ENCODE measurements at places on chromosomes 5 and 9. TPM values are rescaled to one million over a fixed set of nuclear protein-coding genes. Genes with fewer than 3 reads are reported as not detected.

- no peak for DNase-seq
Observed at GRCh38 chr9:21854594-21854993, 52.2 kb downstream of the MTAP start.

- no peak for DNase-seq
Observed at GRCh38 chr9:4923580-4924544, 61.2 kb upstream of the JAK2 start.

DNA sequence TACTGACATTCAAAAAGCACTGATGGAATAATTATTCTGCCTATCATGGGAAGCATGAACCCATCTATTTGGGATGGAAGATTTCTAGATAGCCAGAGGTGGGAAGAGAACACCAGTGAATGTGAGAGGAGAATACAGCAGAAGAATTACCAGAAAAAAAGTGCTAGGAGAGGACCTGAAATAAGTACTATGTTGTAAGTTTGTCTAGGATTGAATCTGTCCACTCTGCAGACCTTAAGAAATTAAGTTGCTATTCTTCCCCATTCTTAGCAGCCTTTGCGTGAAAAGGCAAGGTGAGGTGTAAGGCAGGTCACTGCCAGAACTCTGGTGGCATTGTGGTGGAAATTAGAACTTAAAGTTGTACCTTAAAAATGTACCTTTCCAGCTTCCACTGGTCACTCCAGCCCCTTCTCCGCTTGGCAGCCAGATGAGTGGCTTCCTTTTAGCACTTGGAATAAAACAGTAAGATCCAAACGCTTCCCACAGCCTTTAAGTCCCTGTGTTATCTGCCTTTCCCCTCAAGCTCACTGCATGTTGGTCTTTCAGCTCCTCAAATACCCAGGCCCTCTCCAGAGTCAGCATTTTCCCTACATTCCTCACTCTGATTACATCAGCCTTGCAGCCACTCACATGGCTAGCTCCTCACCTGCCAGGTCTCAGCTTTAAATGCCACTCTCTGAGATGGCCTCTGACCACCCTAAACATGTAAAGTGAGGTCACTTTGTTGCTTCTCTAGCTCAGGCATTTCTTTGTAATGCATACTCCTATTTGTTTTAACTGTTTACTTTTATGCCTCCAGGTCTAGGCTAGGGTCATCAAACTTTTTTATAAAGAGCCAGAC, 253.0 kb downstream of the EPB41L4A start:
- DNase-seq: no peak

DNA sequence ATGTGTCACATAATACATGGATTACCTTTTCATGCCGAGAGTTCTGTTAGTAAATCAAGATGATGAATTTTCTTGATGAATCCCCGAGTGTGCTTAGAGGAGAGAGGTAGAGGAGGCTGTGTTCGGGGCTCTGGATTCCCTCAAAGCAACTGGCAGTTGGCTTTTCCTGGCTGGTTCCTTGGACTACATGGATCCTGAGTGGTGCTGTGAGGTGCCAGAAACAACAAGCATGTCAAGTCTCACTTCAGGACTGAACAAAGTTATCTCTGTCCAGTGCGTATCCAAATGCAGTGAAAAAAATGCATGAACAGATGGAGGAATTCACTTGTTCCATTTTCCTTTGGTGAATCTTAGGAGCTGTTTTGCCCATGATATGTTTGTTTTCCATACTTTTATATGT, 231.7 kb downstream of the FBXL7 start:
- no peak for DNase-seq

- DNase-seq: no peak
Observed at GRCh38 chr5:115809946-115810345, 6.5 kb downstream of the CDO1 start.

DNA sequence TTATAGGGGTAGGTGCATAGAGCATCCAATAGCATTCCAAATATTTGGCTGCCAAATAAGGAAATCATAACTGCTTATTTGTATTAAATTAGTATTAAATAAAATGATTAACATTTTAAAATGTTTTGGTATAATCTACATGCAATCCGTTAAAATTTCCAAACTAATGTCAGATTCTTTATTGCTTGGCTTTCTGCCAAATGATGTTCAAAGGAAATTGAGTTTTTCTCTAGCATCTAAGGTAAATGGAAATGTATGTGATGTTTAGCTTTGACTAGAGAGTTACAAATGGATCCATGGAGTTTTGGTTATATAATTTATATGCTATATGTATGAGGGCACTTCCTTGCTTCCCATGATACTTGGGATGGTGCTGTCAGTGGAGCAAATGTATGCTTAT, 121.7 kb downstream of the ZCCHC7 start:
- no peak for DNase-seq

DNA sequence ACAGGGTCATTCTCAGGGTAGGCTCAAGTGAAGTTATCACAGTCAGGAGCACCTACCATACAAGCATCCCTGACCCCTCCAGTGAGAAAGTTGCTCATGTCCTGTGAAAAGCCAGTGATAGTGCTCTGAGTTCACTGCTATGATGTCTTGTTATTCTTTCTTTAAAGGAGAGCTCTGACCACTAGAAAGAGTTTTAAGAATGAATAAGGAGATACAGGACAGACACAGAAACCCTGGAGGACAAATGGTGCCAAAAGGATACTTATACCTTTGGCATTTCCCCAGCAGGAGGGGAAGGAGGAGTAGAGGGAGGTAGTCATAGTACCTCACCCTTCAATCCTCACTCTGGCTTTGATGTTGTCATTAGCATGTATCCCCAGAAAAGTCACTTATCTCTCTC, 84.0 kb upstream of the AGXT2 start:
- DNase-seq: no peak

DNA sequence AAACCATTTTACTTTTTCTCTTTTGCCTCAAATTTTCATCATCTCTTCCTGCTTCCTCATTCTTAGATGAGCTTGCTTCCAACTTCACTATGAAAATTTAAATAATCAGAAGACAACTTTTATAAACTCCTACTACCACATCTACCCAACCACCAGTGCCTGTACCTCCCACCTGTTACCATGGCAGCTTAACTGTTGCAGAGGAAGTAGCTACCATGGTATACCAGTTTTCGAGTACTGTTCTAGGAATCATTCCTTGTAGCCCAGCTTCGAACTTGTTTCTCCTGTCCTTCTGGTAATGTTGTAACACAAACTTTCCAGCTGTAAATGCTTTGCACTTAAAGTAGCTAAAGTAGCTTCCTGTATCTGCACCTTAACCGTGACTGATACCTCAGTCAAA, 266.8 kb upstream of the NREP start:
- no peak for DNase-seq

DNA sequence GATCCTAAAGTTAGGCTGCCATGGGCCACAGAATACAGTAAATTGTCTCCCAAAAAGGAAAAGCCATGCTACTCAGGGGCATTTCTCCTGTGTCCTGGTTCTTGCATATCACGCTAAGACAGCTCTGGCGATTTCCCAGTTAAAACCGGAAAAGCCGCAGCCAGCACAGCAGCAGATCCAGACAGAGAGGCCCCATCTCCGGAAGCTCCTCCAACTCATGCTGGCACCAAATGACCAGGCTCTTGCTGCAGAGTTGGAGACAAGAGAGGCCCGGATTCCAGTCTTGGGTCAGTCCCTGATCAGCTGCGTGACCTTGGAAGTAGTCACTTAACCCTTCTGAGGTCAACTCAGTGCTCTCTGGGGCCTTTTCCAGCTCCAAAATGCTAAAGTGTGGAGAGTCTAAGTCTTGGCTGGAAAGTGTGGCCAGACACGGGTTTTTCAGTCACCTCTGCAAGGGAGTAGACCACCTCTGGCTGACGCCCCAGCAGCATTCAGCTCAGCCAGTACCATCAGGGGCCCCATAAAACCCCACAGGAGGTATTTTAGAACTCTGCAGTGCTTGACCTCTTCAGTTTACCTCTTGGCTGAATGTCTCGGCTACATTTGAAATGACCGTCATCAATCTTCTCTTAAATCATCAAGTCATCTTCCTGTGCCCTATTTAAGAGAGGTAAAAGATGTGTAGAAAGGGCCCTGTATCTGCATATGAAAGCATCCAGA, 16.2 kb downstream of the GDNF start:
- no peak for DNase-seq

- DNase-seq: no peak
Observed at GRCh38 chr9:99264070-99264680, 42.1 kb downstream of the SEC61B start.

- peak; percentile 65 for DNase-seq
Observed at GRCh38 chr9:94610181-94610606, 16.6 kb upstream of the FBP2 start.

DNA sequence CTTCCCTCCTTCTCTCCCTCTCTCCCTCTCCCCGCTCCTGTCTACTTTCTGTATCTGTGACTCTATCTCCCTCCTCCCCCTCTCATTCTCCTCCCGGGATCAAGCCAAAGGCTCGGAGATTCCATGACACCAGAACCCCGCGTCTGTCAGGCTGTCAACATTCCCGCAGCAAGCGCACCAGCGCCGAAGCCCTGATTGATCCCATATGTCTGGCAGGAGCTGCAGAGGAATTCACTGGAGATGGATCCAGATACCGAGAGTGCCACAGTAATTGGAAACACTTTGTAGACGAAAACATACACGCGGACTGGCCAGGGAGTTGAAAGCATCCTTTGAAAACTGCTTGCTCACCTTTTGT, 300 bp upstream of the SVEP1 start:
- DNase-seq: peak; percentile 91

GRCh38 chr5:101977729-101978345, 318.2 kb downstream of the SLCO4C1 start:
- peak; percentile 29 for DNase-seq

DNA sequence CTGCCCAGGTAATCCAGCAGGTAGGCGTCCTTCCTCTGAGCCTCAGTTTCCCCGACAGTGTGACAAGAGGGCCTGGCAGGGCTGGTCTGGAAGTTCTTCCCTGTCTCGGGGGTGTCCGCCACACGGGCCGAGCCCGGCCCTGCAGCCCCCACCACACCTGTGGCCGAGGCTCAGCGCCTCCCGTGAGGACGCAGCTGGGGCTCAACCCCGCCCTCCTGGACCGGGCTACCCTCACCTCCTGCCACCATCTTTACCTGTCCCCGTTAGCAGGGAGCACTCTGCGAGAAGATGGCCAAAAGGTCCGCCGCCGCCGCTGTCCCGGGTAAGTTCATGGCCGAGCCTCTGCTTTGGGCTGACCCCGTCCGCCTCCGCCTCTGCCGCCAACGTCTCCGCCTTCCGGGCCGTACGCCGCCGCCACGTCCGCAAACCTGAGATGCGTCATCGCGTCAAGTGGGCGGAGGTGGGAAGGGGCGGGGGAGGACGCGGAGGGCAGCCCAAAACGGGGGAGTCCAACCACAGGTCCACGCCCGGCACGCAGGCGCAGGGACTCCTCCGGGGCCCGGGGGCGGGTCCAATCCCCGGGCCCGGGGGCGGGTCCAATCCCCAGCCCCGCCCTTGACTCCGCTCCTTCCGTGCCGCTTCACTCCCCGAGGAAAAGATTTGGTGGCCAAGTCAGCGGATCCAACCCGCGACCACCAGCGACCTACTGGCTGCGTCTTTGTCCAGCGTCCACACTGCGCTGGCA, at the start of gene LYSMD3:
LYSMD3 (minus strand) TSS at position 391 of the 745 bp plus-strand sequence. CDS start 4,295 bp downstream, outside the sequence.
- DNase-seq: peak; percentile 97

- DNase-seq: peak; percentile 91
Observed at GRCh38 chr5:158522776-158523175, 576.9 kb downstream of the EBF1 start.

DNA sequence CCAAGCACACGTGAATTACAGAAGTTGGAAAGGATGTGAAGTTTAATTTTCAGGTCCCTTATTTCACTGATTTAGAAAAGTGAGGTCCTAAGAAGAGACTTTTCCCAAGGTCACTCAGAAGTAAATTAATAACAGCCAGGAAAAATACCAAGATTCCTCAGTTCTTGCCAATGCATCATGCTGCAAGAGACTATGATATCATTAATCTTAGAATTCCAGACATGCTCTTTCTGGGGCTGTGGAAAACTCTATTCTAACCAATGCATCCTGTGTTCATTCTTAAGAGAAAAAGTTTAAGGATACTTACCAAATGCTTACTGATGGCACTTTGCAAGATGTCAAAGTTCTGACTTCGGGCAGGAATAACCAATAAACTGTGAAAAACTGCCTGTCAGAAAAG, 42.8 kb downstream of the TEX10 start:
- no peak for DNase-seq

- no peak for DNase-seq
Observed at GRCh38 chr5:53237876-53238275, 128.3 kb upstream of the MOCS2 start.

- DNase-seq: peak; percentile 60
Observed at GRCh38 chr9:91131433-91131839, 230.3 kb downstream of the AUH start.

- DNase-seq: peak; percentile 57
Observed at GRCh38 chr5:64505769-64506566, at the start of gene RGS7BP. Gene RGS7BP, plus strand, starts transcription at chr5:64506015. Its CDS starts 610 bp downstream, at chr5:64506625.

- no peak for DNase-seq
Observed at GRCh38 chr9:6566409-6567139, 79.0 kb downstream of the GLDC start.

DNA sequence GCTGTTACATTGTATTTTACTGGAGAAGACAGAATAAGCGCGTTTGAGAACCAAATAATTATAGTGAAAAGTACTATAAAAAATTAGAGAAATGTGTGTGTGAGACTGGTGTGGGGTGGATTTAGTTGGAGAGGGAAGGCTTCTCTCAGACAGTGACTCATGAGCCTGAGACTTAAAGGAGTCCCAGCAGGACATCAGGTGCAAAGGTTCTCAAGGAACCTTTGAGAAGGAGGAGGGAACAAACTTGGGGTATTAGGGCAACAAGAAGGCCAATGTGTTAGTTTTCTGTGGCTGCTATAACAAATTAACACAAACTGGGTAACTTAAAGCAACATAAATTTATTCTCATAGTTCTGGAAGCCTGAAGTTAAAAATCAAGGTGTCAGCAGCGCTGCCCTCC, 4.9 kb downstream of the DDX4 start:
- DNase-seq: no peak

GRCh38 chr5:140358738-140359310, 1.2 kb upstream of the SLC4A9 start:
- DNase-seq: no peak

GRCh38 chr5:135482381-135482933, 30.3 kb upstream of the TIFAB start:
- DNase-seq: no peak

GRCh38 chr9:107929443-107929842, 439.9 kb upstream of the KLF4 start:
- DNase-seq: peak; percentile 26

PRRX2 gene
- total RNA-seq: 9.4 TPM

AGXT2 gene
- total RNA-seq: not detected

STK32A gene
- 5.0 TPM for total RNA-seq

SMARCA2 gene
- 180 TPM for total RNA-seq

RAB3C gene
- total RNA-seq: 0.20 TPM

WHRN gene
- 2.0 TPM for total RNA-seq

ZDHHC12 gene
- 7.5 TPM for total RNA-seq

PCDHGB6 gene
- total RNA-seq: 5.6 TPM

SOX30 gene
- 0.10 TPM for total RNA-seq

IL17B gene
- 5.6 TPM for total RNA-seq

ADAMTS16 gene
- 3.1 TPM for total RNA-seq

PCDHA5 gene
- total RNA-seq: 0.20 TPM

GNA14 gene
- total RNA-seq: 1.6 TPM

TMEM252 gene
- not detected for total RNA-seq

PCDHGC5 gene
- total RNA-seq: 2.9 TPM

TMEM174 gene
- not detected for total RNA-seq

IFNA4 gene
- not detected for total RNA-seq

GFPT2 gene
- total RNA-seq: 7.5 TPM

MZB1 gene
- 0.89 TPM for total RNA-seq
